ENCODE measurements at places on chromosomes 11 and 22.

GRCh38 chr11:47508240-47508957 is 44.5 kb downstream of the CELF1 start:
- DNase-seq: no peak

DNA sequence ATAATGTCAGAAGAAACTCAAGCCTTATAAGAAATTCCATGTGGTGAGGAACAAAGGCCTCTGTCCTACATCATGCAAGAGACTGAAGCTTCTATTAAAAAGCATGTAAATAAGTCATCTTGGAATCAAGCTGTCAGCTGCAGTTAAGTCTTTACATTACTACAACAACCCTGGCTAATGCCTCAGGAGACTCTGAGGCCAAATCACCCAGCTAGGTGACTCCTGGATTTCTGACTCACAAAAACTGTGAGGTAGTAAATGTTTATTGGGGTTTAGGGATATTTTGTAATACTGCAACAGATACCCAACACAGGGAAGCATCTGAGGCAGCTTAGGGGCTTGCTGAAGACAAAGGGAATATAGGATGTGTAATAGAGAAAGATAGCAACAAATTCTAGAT is 89.6 kb downstream of the C11orf87 start:
- DNase-seq: no peak

DNA sequence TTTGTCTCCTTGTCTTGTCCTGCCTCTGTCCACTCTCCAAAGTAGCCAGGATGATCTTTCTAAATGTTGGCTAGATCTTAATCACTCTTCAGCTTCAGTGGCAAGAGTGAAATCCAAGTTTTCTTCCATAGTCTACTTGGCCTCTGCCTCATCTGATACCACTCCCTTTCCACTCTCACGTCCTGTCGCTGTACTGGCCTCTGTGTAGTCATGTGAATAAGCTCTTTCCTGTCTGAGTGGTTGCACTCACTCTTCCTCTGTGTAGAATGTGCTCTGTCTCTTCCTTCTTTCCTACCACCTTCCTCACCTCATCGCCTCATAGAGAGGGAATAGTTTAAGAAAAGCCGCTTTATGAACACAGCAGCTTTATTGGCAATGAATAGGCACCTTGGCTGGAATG is 86.5 kb downstream of the WNT11 start:
- no peak for DNase-seq

- DNase-seq: no peak
Measured at GRCh38 chr11:85967457-85967856, 101.4 kb downstream of the PICALM start.

GRCh38 chr22:35397095-35397904 is 2.6 kb upstream of the MCM5 start:
- no peak for DNase-seq

Measured in NCI-H460 (cell line).